Hair follicular keratinocyte (primary cell): ENCODE measurements at places on chromosomes 3 and 15. TPM values are rescaled to one million over a fixed set of nuclear protein-coding genes. Genes with fewer than 3 reads are reported as not detected.

TSEN2 gene
- total RNA-seq, result 8.6 and 17.6 TPM in 2 replicates

ZBTB47 gene
- 7.3 and 10.5 TPM in 2 replicates for total RNA-seq

XYLB gene
- 2.5 and 2.7 TPM in 2 replicates for total RNA-seq

SLCO3A1 gene
- 4.7 and 10.5 TPM in 2 replicates for total RNA-seq

UROC1 gene
- total RNA-seq, result not detected in 2 replicates

CPNE4 gene
- total RNA-seq, result not detected in 2 replicates

TNFAIP8L3 gene
- 1.1 and 1.3 TPM in 2 replicates for total RNA-seq

ST8SIA2 gene
- total RNA-seq, result not detected in 2 replicates
